Right ventricle myocardium superior (tissue), 1 donor: ENCODE measurements at places on chromosomes 12 and 14. TPM values are rescaled to one million over a fixed set of nuclear protein-coding genes. Genes with fewer than 3 reads are reported as not detected.

DNA sequence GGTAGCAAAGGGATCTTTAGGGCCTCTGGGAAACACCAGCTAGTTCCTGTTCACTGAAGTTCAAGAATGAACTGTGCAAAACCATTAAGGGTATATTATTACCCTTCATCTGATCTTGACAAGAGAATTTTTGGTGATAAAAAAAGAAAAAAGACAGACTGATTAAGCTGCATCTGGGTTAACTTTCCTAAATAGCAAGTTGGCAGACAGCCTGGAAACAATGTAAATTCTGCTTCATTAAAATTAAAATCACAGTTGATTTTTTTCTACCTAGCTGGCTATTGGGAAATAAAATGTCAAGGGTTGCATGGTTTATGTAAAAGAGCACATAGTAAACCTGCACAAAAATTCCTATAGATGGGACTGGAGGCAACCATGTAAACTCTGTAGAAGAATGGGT lies 126.6 kb upstream of the PRKD1 start:
- no peak for DNase-seq

DNA sequence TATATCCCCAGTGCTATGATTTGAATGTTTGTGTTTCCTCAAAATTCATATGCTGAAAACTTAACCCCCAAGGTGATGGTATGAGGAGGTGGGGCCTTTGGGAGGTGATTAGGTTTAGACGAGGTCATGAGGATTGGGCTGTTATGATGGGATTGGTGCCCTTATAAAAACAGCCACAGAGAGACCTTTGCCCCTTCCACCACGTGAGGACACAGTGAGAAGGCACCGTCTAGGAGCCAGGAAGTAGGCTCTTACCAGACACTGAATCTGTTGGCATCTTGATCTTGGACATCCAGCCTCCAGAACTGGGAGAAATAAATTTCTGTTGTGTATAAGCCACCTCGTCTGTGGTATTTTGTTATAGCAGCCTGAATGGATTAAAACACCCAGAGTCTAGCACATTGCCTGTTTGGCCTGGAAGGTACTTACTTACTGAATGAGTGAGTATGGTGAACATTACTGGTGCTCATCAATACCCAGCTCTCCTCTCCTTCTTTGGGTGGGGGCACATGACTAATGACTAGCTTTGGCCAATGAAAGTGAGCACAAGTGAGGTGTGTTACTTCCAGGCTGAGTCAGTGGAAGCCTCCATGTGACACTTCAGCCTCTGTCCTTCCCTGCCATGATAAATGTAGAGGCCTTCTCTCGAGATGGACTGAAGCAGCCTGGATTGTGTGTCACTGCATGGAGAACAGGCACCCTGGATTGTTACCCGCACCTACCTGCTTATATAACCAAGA lies 72.4 kb upstream of the CHST11 start:
- no peak for DNase-seq

DNA sequence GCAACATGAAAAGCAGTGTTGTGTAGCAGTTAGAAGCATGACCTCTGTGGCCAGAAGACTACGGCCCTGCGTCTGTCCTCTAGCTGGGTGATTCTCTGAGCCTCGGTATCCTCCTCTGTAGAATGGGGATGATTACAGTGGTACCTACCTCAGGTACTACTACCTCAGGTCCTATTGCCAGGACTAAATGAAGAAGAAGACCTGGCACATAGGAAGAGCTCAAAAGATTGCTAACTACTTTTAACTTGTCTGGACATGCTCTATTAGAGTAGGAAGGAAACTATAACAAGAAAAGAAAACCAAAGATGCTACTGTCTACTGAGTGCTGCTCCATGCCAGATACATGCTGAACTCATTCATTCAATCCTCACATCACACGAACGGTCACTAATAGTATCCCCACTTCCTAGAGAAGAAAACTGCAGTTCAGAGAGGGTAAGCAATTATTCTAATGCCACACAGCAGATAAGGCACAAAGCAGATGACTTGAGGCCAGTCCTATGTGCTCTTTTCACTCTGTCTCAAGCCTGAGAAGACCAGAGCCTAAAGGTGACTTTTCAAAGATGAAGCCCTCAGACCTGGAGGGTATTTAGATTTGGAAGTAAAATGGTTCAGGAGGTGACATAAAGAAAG lies 108.1 kb upstream of the HIF1A start:
- DNase-seq = no peak

DNA sequence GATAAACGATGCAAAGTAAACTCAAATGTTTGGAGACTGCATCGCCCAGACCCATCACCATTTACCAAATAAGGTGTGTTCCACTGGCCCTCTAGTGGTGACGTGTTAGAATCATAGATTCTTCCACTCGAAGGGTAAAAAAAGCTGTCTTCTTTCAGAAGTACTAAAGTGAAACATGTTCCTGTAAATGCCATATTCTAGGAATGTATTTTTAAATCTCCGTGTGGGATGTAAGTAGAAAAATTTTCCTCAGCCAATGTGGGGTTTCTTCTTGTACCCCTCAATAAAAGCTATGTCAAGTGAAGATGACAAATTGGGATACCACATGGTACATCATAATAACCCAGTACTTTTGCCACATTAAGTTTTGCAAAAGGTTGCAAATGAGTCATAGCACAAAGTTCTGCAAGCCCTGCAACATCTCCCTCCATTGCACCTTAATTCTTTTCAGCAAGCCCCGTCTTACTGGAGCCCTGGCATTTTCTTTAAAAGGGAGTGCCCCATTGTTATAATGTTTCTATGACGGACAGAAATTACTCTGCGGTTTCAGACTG lies 100.8 kb downstream of the CCER1 start:
- DNase-seq = no peak

DNA sequence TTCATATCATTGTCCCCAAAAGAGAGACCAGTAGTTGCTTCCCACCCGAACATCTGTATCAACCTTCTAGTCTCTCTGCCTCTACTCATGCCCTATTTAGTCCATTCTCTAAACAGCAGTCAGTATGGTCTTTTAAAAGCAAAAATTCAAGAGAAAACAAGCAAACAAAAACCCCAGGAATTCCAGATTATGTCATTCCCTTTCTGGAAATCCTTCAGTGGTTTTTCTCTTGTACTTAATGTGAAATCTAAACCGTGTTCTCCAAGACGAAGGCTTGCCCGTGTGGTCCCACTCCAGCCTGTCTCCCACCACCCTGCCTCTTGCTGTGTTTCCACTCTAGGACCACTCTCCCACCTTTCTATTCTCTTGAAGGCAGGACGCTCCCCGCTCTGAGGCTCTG lies 90.8 kb downstream of the TMEM30B start:
- DNase-seq = no peak

DNA sequence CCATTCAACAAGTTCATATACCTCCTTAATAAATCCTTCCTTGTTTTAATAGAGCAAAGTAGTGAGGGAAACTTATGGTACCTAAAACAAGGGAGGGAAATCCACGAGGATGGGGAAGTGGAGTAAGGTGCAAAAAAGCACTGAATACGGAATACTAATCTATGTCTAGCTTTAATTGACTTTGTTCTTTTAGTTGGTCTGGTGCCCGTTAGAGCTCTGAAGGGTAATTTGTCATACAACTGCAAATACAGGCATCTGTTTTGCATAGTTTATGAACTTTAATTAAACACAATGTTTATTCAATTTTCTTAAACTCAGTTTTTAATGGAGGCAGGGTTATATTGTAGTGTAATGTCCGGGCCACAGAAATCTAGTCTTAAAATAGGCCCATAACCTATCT lies 67.0 kb downstream of the E2F7 start:
- DNase-seq = no peak

DNA sequence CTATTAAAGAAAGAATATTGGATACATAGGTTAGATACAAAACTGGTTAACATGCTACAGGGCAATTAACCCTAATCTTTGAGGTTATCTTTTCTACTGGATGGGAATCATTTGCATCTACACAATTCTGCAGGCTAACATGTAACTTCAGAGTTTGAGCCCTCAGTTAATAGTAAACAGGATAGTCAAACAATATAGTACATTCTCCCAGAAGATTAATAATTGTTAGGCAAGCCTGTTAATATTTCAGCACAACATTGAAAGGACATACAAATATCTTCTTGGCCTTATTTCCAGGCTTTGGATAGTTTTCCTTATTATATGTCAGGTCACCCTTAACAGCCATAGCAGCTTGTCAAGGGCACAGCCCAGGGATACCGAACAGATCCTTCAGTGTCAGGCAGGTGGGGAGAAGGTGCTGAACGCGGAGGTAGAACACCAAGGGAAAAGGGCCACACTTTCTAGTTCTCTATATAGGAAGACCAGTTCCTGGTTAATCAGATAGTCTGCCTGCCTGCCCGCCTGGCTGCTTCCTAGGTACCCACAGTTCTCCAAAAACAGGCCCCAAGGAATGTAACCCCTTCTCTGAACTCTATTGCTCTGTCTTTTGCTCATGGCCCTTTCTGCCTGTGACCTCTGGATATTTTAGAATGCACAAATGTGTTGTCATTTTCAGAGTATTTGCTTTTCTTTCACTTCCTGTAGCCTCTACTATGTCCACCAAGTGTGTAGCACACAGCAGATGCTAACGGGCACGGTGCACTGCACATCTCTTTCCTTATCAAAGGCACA lies 256.0 kb downstream of the PCNX1 start:
- no peak for DNase-seq

GRCh38 chr12:1650260-1650977 lies 21.4 kb downstream of the WNT5B start:
- DNase-seq = no peak

DNA sequence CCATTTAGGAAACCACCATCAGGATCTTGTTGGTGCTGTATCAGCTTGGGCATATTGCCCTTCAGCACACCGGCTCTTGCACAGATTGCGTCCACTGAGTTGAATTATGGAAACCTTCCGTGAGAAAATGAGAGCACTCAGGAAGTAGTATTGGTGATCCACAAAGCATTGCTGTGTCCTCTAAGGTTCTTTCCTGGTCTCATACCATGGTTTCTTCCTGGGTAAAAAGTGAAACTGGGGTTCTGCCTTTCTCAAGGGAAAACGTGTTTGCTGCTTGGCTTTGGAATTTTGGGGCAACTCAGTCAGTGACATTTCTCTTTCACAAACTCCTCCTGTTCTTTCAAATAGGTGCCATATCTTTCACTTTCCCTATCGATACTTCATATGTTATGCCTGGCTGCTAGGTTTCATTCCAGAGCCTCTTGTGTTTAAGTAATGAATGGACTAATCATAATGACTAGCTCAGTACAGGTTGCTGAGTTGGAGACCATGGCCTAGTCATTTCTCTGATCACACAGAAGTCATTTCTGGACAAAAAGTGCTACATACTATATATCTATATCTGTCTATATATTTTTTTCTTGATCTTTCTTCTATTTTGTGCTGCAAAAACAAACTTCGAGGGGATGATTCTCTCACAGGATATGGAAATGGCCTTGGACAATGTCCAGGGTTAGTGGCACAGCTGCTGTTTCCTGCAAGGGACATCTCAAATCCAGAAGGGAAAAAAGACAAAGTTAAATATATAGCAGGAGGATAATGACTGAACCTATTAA lies 423.4 kb downstream of the ZFP36L1 start:
- DNase-seq = no peak

- DNase-seq = no peak
Observed at GRCh38 chr12:93043192-93043876, 114.2 kb upstream of the EEA1 start.

DNA sequence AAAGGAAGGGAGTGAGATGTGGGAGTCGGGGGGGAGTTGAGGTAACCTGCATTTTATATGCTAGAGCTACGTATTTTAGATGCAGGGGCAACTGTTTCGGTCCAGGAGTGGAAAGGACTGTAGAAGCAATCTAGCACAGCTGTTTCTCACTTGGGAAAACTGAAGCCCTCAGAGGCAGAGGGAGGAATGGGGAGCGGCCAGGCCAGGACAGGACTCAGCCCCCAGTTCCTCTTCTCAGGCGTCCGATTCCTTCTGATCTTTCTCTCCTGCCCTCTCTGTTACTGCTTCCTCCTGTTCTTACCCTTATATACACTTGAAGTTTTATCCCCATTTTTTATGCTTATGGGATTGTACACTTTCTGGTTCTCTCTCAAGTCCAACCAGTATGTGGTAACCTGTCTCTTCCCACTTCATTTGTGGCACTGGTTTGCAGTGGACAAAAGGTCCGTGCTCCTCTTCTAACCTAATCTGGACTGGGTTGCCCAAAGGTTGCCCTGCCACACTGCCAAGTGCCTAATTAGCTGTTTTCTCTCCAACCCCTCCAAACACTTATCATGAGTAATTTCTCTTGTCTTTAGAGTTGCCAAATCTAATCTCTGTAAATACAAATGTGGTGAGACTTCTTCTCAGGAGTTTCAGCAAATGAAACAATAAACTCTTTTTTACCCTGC lies 16.2 kb downstream of the LPCAT3 start:
- no peak for DNase-seq

The TAS2R13 gene
- 0.27 TPM for total RNA-seq

The GPD1 gene
- total RNA-seq = 38.3 TPM

The TAS2R42 gene
- not detected for total RNA-seq

The AMN1 gene
- 9.7 TPM for total RNA-seq

The AICDA gene
- not detected for total RNA-seq

The RTL1 gene
- total RNA-seq = not detected

The AKAP3 gene
- 3.0 TPM for total RNA-seq

The EMP1 gene
- 99.9 TPM for total RNA-seq

The ESR2 gene
- total RNA-seq = 0.86 TPM

The HCAR3 gene
- not detected for total RNA-seq

The NKX2-8 gene
- total RNA-seq = not detected
